ENCODE measurements at places on chromosomes 12 and 14.

- no peak for DNase-seq
These were observed 160.9 kb downstream of the SPTSSA start for GRCh38 chr14:34300882-34301734.

DNA sequence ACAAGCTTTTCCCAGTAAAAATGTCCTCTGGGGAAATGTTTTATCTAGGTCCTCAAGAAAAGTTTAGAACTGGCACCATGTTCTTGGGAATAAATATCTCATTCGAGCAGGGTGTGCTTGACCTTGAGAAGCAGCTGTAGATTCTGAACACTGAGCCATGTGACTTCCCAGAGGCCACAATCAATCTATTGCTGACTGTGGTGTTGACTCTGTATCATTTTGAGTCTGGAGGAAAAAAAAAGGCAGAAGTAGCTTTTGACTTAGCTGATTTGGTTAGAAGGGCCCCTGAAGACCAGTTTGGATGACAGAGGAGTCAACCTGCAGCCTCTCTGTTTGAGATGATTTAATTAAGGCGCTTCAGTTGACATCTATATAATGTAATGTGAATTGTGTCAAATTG, 592.4 kb upstream of the SEL1L start:
- no peak for DNase-seq

DNA sequence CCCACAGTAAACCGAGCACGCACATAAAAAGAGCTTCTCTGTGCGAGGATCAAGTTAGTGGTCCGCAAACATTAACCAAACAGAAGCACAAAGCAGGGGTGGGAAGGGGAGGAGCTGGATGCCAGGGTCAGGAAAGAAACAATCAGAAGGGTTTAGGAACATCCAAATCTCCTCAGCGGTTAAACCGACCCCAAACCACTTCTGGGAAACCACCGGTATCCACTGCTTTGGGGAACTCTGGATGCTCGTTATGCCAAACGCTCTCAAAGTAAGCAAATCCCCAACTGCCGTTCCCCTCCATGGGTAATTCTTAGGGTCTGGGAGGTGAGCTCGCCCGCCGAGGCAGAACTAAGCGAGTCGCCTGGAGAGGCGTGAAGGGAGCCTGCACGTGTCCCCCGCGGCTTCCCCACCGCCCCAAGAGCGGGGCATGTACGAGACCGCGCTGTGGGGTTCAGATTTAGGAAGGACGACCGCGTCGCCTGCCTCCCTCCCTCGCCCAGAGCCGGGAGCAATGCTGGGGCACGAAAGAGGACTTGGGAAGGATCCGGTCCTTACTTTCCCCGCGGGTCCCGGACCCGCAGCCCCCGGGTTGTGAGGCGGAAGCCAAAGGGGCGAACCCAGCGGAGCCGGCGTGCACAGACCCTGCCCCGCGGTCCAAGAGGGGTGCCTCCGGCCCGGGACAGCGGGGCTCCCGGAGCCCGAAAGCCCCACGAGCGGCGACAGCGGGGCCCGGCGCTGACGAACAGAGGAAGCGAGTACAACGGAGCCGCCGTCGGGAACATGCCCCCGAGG, 711 bp downstream of the SBNO1 start:
- DNase-seq, result no peak

DNA sequence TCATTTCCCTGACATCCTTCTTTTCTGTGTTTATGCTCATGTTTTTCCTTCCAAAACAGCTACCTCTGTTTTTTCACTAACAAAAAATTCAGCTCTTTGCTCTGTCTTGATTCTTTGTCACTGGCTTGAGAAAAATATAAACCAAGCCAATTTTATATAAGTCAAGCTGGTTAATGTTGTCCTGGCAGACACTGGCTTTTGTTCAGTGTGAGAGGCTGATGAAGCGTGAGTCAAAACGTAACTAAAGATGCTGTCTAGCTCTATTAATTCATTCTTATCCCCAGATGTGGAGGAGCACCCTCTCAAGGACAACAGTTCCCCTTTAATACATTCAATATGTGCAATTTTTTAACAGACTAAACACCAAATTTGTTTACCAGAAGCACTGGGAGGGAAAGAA, 15.8 kb downstream of the TSPAN8 start:
- no peak for DNase-seq

DNA sequence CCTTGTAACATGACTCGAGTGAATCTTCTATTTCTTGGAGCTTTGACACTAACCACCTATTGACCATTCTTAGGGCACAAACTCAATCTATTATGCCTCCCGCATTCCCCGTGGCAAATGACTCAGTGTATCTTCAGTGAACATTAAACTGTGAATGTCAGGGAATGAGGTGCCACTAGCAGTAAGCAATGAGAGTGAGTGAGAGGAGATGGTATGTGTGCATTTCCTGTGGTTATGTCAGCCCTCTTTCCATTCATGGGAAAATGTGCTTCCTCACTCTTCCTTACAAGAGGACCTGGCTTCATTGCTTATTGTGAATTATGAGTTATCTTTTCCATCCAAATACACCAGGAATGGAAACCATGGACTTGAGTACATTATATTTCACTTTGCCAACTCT, 229.2 kb downstream of the EMP1 start:
- DNase-seq, result no peak

DNA sequence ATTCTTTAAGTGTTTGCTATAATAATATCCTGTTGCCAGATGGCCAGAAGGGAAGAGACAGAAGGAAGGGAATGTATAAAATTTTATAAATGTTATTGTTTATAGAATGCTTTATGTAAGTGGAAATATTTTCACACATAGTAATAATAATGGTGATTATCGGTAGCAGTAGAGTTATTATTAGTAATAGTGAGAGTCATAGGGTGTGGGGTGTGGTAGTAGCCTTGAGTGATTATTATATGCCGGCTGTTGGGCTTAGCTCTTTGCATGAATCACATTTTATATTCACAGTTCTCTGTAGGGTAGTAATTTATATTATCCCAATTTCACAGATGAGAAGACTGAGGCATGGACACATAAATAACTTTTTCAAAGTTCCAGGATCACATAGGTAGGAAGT, 391.4 kb downstream of the C12orf75 start:
- DNase-seq, result no peak

DNA sequence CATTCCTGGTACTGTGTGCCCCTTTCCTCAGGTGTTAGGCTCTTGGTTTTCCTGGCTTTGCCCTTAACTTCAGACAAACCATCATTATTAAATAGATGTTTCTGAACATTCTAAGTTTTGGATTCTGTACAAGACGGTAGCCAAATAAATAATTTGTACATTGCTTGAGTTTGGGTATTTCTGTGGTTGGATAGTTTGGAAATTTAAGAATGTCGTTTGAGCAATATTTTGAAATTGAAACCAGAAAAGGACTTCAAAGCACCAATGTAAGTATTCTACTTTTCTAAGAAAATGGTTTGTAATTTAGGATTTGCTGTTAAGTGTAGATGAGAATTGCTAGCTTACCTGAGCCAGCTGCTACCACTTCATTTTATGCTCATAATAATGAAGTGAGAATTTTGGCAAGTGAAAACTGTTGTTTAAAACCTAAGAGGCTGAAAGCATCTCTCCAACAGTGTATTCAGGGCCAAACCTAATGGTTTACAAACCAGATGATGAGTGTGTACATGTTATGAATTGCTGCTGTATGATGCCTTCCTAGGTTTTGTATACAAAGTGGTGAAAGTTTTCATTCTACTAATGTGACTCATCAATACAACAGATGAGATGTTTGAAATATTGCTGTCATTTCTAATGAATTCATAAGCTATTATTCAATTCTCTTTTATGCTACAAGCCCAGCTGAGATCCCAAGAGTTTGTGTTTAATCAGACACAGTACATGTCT, 181.5 kb upstream of the PRKD1 start:
- DNase-seq, result no peak

- peak; percentile 82 for DNase-seq
These were observed 30.3 kb downstream of the CD9 start for GRCh38 chr12:6230321-6231110.

DNA sequence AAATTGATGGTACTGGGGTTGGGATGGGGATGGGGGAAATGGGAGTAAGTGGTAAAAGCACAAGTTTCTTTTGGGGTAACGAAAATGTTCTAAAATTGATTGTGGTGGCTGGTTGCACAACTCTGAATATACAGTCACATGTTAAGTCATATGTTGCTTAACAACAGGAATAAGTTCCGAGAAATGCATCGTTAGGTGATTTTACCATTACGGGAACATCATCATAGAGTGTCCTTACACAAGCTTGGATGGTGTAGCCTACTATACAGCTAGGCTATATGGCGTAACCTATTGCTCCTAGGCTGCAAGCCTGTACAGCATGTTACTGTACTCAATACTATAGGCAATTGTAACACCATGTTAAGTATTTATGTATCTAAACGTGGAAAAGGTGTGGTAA, 31.0 kb downstream of the ITGA7 start:
- no peak for DNase-seq

DNA sequence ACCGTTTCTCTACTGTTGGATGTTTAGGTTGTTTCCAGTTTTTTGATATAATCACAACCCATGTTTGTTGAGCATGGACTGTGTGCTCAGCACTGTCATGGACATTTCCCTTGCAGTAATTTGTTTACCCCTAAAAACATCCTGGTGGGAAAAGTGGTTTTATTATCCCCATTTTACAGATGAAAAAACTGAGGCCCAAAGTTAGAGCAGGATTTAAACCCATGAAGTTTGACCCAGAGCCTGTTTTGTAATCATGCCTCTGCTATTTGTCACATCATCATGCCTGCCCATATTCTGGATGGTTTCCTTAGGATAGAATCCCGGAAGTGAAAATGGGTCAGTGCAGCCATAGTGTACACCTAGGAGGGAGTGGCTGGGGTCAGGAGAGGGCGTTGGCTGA, 17.0 kb upstream of the LRP1-AS start:
- DNase-seq, result no peak

GRCh38 chr12:89103831-89104230, 248.5 kb downstream of the DUSP6 start:
- DNase-seq, result no peak

DNA sequence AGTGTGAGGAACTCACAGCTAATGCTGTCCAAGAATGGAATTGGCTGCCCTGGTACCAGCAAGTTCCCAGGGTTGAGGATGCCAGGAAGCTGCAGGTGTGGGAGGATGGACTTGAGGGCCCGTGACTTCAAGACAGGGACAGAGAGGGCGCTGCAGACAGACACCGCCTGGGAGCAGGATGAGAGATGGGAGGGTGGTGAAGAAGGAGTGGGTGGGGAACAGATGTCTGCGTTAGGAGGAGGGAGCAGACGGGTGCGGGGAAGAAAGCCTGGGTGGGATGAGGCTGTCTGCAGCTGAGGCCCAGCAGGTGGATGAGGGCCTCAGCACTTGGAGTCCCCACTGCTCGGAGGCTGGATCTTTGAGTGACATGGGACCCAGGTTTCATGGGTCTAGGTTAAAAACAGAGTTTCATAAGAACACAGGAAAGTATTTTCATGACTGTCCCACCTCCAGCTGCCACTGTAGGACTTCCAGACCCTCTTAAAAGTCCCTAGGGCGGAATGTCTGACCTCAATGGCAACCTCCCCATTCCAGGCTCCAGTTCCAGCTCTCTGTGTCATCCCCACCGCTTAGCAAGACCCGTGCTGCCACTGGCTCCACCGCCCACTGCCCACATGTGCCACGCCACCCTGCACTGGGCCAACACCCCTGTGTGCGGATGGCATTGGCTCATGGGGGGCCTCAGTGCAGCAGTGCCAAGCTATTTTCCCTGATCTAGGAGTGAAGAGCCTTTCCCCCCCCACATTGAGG, 70.3 kb upstream of the SCN8A start:
- DNase-seq, result no peak

- DNase-seq, result no peak
These were observed 161.1 kb downstream of the PPFIA2 start for GRCh38 chr12:81597928-81598604.

DNA sequence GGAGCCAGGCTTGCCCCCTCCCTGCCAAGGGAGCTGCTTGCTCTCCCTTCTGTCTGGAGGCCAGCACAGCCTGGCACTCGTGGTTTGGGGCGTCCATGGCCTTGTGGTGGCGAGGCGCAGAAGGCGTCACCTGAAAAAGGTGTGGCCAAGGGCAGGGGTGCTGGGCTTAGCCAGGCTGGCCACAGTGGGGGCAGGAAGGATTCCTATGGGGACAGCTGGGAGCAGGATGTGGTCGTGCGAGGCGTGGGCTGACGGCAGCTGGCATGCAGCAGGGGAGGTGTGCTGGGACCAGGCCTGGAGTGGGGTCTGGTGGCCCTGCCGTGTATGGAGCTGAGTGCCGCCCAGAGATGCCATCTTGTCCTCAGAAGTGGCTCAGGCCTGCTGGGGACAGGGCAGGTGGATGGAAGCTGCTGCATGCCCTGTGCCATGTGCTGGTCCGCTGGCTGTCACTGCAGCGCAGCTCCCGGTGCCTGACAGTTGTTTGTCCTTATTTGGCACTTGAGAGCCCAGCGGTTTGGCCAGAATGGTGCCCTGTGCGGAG, 30.0 kb downstream of the SH2B3 start:
- peak; percentile 72 for DNase-seq

DNA sequence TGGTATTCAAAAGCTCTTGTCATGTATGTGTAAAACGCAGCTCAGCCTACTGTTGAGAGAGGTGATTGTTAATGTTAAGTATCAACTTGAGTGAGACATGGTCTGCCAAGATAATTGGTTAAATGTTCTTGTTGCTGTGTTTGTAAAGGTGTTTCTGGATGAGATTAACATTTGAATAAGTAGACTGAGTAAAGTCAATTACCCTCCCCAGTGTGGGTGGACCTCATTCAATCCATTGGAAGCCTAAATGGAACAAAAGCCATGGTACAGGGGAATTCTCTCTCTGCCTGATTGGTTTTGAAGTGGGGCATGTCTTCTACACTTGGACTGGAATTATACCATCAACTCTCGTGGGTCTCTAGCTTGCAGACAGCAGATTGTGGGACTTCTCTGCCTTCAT, 63.8 kb upstream of the RERGL start:
- no peak for DNase-seq

- DNase-seq, result no peak
These were observed 12.7 kb downstream of the GNPNAT1 start for GRCh38 chr14:52778702-52779101.

DNA sequence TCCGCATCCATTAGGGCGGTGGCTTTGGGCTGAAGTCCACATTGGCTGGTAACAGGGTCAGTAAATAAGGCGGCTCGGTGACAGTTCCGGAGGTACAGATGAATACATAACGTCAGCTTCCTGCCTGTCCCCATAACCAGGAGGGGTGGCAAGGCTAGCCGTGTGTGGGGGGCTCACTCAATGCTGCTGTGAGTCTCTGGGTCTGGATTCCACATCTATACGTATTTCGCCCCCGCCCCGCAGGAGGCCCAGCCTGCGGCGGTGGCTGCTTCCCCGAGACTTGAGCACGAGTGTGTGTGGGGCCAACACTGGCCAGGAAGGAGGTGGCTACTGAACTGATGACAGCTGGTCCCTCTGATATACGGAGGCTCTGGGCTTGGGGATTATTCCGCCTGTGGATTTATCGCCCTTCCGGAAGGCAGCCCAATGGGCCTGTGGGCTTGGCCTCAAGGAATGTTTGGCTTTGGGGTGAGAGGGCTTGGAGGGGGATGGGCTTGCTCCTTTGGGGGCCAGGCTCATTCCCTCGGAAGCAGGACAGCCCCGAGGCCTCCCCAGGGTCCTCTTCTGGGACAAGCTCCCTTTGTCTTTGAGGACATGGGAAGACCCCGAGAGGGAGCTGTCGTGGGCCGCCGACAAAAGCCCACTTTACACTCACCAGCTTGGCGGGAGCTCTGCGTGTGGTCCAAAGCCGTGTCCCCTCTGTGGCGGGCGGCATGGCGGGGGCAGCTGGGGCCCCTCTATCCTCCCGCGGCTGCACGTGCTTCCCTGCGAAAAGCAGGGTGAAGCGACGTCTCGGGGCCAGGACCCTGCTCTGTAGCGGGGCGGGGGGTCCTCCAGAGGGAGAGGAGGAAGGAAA, 82.1 kb downstream of the KIF26A start:
- no peak for DNase-seq

- DNase-seq, result no peak
These were observed 806.2 kb downstream of the GALC start for GRCh38 chr14:87186737-87187136.

All from immature natural killer cell (primary cell).